ENCODE measurements at places on chromosomes 3 and 15.

GRCh38 chr3:26004172-26004571, 214.3 kb downstream of the OXSM start:
- DNase-seq = no peak

GRCh38 chr15:33277689-33278088, 33.1 kb upstream of the RYR3 start:
- DNase-seq = no peak

GRCh38 chr15:85576392-85576791, 196.0 kb downstream of the AKAP13 start:
- no peak for DNase-seq

DNA sequence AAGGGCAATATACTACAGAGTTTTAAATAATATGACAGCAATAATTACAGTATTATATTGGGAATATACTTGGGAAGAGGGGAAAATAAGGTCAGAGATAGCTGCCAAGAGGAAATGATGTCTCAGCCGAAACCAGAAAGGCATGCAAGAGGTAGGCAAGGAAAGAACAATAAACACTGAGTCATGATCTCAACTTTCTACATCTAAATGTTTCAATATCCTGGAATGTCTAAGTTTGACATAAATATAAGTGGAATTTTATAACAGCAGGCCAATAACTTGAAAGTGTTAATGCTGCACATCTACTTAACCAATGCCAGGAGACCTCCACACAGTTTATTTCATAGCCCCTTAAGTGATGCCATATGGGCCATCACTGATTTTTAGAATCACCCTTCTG, 99.8 kb upstream of the CPNE4 start:
- DNase-seq = no peak
